T-cell (primary cell): ENCODE measurements at places on chromosomes 13 and 19.

- DNase-seq: peak; percentile 98
Observed at GRCh38 chr19:53467485-53468262, at the start of gene ZNF813. Gene ZNF813 (plus strand): TSS chr19:53467733. CDS start chr19:53483823, 16,090 bp downstream.

- no peak for DNase-seq
Observed at GRCh38 chr13:23666582-23666981, 96.4 kb downstream of the TNFRSF19 start.

- DNase-seq: no peak
Observed at GRCh38 chr19:16825312-16826052, 3.7 kb upstream of the SIN3B start.

GRCh38 chr19:52536448-52536800 is 9.0 kb downstream of the ZNF808 start:
- peak; percentile 32 for DNase-seq

GRCh38 chr19:35090506-35091214 is 25.0 kb upstream of the FXYD3 start:
- DNase-seq: peak; percentile 32

GRCh38 chr19:11138601-11139300 is 16.8 kb downstream of the SPC24 start:
- DNase-seq: no peak

- DNase-seq: no peak
Observed at GRCh38 chr13:71727662-71728061, 139.3 kb downstream of the DACH1 start.

DNA sequence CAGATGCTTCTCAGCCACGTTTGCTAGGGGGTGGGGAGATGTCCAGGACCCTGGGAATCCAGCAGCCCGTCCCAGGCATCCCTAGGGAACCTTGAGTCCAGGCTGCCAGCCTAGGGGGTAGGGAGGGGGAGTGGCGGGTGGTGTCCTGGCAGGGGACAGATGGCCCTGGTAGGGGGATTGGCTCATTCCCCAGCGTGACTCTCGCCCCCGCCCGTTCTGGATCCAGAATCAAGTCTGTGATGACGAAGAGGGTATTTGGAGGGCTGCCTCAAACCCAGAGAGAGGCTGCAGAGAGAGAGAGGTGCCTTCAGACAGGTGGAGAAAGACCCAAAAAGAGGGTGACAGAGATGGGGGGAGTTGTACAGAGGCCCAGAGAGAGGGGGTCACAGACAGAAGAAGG is 4.1 kb downstream of the SLC17A7 start:
- no peak for DNase-seq

DNA sequence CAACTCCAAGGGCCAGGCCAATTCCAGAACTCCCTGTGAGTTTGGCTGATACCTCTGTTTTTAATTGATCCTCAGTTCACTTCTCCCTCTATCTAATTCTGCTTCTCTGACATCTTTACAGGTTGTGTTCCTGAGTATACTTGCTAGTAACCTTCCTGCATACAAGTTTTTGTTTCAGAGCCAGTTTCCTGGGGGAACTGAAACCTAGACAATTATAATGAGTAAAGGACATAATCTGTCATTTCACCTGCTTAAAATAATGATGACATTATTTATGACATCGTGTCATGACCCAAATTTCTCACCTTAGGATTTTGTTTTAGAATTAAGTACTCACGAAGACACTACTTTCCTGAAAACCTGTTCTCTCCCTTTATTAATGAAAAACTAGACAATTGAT is 12.5 kb upstream of the MYCBP2 start:
- DNase-seq: no peak

GRCh38 chr19:9009431-9009830 is 778 bp downstream of the MUC16 start:
- DNase-seq: no peak

GRCh38 chr19:19420570-19421298 is 15.3 kb downstream of the GATAD2A start:
- no peak for DNase-seq

DNA sequence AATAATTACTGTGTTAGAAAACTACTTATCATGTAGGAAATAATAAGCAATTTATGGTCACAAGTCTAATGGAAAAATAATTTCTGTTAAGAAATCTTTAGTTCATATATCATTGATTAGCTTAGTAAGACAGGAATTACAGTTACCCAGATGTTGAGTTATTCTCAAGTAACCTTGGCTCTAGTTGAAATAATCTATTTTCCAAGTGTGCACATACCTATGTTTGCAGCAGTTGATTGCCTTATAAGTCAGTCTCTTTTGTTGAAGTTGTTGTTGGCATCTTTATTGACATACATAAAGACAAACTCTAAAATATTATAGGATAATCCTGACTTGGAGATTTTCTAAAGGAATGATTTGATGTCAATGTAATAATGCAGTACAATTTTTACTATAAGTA is 511.4 kb upstream of the KLF12 start:
- no peak for DNase-seq

- DNase-seq: no peak
Observed at GRCh38 chr19:40521276-40521675, 54.5 kb downstream of the SPTBN4 start.

- DNase-seq: no peak
Observed at GRCh38 chr13:45691667-45692066, 10.5 kb upstream of the CBY2 start.

DNA sequence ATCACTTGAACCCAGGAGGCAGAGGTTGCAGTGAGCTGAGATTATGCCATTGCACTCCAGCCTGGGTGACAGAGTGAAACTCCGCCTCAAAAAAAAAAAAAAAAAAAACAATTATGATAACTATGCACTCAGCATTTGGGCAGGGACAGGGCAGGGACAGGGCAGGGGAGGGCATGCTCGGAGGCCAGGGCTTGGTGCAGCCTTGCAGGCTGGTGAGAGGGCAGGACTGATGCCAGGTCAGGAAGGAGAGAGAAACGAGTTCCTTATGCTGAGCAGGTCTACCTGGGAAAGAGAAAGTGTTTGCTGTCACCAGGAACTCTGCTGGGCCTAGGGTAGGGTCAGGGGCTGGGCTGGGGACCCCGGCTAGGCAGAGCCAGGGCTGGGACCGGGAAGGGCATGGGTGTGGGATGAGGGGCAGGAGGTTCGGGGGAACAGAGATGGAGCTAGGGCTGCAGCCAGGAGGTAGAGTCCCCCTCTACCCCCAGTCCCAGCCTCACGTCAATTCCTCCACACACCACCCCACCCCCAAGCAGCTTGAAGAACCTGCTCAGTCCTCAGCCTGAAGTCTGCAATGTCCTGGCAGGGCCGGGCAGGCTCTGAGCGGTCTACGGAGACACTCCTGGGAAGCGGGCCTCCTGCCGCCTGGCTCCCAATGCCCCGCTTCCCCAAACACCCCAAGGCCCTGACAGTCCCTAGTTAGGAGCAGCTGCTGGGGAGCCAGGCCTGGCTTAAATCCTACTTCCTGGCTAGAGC is 2.8 kb downstream of the FXYD3 start:
- DNase-seq: no peak

GRCh38 chr19:6164906-6165531 is 29.6 kb downstream of the ACSBG2 start:
- no peak for DNase-seq

DNA sequence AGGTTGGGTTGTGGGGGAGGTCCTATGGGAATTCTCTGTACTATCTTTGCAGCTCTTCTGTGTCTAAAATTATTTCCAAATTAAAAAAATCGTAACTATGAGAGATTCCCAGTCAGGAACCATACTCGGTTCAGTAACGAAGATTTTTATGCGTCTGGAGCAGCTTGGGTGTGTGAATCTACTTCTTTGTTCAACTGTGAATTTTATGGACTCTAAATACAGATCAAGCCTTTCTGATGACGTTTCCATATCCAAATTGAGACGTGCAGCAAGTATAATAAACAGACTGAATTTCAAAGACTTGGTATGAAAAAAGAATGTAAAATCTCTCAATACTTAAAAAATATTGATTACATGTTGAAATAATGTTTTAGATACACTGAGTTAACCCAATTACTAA is 30.9 kb downstream of the MLLT1 start:
- DNase-seq: no peak

- no peak for DNase-seq
Observed at GRCh38 chr13:37868691-37869505, 674 bp downstream of the TRPC4 start.

DNA sequence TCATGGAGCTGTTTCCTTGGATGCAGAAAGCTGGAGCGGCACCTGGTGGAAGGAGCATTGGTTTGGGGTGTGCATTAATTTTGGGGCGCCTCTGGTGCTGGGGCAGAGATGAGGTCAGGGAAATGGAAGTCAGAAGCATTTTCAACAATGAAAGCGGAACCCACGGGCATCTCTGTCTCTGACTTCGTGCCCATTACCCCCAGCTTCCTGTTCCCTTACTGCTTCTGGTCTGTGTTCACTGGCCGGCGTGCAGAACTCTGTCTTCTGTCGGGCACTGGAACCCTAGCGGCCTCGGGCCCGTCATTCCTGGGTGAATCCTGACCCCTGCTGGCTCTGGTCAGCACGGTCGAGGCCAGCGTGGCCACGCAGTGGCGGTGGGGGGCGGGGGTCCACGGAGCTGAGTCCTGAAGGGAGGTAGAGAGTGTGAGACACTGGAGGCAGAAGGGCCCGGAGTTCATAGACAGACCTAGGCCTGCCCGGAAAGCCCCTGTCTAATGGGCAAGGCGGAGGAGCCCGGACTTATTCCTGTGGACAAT is 7.9 kb upstream of the LINGO3 start:
- DNase-seq: no peak

DNA sequence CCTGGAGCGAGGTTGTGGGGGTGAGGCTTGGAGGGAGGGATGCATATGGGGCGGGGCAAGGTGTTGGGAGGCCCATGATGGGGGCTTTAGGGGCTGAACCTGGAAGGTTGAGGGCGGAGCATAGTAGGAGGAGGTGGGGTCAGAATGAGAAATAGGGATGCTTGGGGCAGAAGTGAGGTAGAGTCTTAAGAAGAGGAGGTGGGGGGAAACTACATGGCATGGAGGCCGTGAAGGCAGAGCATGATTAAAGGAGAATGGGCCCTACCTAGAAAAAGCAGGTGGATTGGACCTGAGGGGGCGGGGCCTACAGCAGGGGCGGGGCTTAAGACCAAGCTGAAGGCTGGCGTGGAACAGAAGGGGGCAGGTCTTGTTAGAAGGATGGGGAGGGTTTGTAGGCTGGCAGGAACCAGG is 799 bp downstream of the NR1H2 start:
- DNase-seq: peak; percentile 58

- DNase-seq: no peak
Observed at GRCh38 chr19:32852216-32852615, 17.4 kb downstream of the SLC7A9 start.

GRCh38 chr13:62085337-62086229 is 669.9 kb upstream of the PCDH20 start:
- DNase-seq: no peak

- no peak for DNase-seq
Observed at GRCh38 chr13:35530147-35530546, 53.7 kb upstream of the MAB21L1 start.

- no peak for DNase-seq
Observed at GRCh38 chr13:48066310-48066989, 28.5 kb downstream of the MED4 start.

DNA sequence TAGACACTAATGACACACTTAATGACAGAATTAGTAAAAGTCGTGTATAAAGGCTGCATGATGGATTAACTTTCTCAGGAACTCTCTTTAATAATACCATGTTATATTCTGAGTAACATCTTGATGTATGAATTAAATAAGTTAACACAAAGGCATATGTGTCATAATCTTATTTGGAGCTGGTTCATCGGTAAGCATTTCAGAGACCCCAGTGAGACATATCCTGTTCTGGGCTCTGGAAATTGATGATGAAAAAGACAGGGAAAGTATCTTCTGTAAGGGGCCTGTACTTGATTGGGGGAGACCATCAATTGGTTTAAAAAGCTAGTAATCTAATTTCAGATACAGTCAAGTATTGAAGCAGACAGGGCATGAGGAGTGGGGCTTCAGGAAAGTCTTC is 547.9 kb downstream of the GPC6 start:
- no peak for DNase-seq

GRCh38 chr19:11787536-11787935 is 10.8 kb upstream of the ZNF491 start:
- no peak for DNase-seq

DNA sequence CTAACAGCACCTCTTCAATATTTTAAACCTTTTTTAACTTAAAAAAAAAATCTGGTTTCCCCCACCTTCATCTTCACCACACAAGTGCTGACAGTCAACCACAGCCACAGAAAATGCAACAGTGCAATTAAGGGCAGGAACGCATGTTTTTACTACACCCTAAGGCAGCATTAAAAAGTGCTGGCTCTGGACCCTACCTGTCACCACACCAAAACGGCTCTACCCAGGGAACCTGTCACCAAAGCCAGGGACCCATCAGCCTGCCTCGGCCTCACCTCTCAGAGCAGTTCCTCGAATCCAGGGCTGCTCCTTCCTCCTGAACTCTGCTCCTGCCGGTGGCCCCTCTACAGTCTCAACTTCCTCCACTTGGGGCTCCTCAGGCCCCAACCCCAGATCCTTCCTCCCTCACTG is 22.5 kb upstream of the SLC35E1 start:
- DNase-seq: peak; percentile 32

DNA sequence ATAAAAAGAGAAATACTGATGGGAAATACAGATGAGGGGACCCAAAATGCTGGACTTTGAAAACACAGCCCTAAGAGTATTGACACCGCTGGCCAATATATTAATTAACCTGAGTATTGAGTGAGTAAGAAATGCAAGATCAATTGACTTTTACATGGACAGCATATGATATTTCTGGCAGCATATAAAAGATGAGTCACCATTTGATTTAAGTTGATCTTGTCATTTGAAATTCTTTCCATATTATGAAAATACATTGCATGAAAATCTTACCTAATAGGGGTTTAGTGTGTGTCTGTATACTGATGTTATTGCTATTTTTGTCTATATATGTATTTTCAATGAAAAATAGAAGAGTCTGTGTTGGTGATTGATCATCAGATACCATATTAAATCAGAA is 619.6 kb downstream of the KCTD12 start:
- DNase-seq: no peak

GRCh38 chr13:85685436-85685835 is 113.8 kb downstream of the SLITRK6 start:
- DNase-seq: no peak

DNA sequence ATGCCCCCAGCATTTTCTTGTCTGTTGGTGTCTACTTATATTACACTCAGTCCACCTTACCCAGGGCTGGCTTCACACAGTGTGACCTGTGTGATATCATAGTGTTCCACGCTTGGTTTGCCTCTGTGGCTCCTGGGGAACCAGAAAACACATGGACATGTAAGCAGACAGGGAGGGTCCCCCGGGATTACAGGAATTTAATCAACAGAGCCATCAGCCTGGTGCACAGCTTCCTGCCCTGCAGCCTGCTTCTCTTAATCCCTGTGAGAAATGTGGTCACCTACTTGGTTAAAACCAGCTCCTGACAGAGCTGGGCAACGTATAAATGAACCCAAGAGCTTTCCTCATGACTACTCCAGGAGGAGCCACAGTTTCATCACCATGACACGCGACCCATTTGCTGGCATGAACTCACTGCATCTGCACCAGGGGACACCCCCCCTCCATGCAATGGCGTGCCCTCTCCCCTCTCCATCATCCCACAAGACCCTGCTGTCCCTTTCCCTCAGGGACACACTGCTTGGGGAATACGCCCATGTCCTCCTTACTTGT is 152.1 kb downstream of the UQCRFS1 start:
- no peak for DNase-seq

GRCh38 chr13:64362564-64362963 is 2867.6 kb downstream of the PCDH9 start:
- no peak for DNase-seq
